Endothelial cell (in vitro differentiated cells): ENCODE measurements at places on chromosomes 7 and 10.

DNA sequence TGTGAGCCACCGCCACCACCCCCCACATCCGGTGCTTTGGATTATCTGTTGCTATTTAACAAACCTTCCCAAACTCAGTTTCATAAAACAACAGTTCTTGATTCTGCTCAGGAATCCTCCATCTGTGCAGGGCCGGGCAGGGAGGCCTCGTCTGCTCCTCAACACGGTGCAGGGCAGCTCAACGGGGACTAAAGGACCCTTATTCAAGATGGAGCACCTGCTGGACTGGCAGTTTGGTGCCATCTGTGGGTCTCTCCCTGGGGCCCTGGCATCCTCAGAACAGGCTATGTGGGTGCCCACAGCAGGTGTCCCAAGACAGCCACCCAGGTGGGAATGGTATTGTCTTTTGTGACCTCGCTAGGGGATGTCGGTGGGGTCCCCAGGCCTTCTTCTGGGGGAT lies 31.0 kb upstream of the ELFN1 start:
- DNase-seq, result no peak

DNA sequence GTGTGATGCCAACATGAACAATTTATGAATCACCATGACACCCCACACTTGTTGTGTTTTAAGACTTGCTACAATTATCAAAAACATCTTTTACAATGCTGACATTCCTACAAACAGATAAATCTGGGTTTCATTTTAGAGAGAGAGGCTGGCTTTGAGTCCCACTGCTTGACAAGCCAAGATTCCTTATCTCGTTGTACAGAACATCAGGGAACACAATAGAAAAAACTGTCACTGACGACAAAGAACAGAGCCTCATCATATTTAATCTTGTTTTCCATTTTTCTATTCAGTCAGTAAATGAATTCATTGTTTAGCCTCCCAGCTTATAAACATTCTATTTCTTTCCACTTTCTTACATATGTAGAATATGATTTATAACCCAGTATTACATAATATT lies 461.6 kb upstream of the VSTM2A start:
- no peak for DNase-seq

- no peak for DNase-seq
Measured at GRCh38 chr7:47080816-47081215, 501.1 kb downstream of the TNS3 start.

GRCh38 chr7:70920876-70921275 lies 211.1 kb upstream of the GALNT17 start:
- DNase-seq, result no peak

DNA sequence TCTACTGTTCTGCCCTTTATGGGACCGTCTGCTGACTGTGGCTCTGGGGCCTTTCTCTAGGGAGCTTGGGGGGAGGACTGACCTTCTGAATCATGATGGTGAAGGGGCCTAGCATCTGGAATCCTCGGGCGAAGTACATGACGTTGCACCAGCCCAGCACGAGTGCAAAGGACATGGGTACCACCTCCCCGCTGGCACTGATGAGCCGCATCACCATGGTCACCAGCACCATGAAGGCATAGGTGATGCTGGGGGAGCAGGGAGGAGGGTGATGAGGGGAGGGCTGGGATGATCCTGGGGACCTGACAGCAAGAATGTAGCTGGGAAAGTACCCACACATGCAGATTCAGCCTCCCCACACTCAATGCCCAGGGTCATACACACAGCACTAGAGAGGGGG lies 11.1 kb downstream of the TRPV6 start:
- no peak for DNase-seq

- no peak for DNase-seq
Measured at GRCh38 chr10:103899312-103899711, 18.7 kb downstream of the STN1 start.

GRCh38 chr7:85101347-85101746 lies 85.5 kb downstream of the SEMA3D start:
- DNase-seq, result no peak

DNA sequence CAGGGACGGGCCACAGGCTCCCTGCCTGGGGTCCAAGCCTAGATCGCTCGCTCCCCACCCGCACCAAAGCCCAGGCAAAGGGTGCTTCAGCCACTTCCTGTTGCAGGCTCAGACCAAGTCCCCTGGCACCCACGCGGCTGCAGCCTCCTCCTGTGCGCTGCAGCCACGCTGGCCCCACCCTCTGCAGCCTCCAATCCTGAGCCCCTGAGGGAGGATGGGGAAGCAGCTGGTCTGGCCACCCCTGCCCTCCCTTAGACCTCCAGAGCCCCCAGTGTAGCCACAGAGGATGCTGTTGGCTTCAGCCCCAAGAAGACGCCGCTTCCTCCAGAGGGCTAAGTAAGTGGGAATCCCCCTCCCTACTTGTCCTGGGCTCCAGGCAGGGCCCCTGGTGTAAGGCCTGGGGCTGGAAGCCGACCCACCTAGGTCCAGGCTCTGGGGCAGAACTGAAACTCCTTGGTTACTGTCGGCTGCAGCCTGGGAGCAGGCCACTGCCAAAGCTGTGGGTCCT lies 9.4 kb downstream of the LIMK1 start:
- no peak for DNase-seq

DNA sequence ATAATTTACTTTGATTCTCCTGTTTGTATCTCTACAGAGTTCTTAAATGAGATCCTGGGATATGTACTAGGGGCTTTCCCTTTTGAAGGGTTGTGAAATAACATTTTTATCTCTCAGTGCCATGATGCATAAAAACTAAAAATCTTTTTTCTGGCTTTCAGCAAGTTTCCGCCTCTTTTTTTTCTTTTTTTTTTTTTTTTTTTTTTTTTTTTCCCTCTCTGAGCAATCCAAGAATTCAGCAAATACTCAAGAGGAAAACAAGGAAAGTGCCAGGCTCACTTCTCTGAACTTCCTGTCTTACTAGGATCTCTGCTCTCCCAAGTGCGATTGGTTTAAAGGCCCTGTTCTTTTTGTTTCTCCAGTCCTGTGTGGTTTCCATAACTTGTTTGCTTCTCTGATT lies 79.9 kb downstream of the HYCC1 start:
- no peak for DNase-seq

- DNase-seq, result no peak
Measured at GRCh38 chr10:1434202-1434601, 303.1 kb downstream of the ADARB2 start.

GRCh38 chr7:92331508-92331907 lies 85.7 kb downstream of the ANKIB1 start:
- no peak for DNase-seq

DNA sequence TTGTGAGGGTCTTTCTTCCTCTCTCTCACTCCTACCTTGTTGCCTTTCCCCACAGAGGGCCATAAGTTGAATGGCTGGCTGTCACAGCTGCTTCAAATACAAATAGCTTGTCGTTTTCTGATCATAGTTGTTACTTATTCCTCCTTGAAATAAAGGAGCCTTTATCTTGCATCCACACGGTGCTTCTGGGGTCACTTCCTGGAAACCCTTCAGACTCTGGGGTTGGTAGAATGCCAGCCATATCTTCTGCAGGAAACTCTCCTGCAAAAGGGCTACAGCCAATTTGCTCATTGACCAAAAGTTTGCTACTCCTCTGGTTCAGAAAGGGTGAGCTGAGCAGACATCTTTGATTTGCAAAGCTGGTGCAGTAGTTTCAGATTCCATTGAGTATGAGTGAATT lies 70.4 kb downstream of the FAM185A start:
- DNase-seq, result no peak

- no peak for DNase-seq
Measured at GRCh38 chr10:69948261-69948660, 104.4 kb upstream of the MACROH2A2 start.

DNA sequence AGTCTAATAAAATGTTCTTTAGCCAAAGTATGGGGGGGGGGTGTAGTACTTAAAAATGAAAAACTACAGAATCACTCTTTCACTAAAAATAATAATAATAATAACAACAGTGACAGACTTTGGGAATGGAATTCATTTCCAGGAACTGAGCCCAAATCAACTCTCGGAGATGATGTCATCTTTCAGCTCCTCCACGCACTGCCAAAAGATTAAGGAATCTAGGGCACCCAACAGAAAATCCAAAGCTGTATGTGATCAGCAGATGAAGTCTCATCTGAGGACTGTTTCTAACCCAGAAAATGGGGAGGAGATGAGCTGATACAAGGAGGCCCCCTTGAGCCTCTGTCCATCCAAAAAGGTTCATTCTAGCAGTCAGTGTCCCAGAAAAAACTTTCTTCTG lies 54.5 kb downstream of the GRB10 start:
- DNase-seq, result no peak

DNA sequence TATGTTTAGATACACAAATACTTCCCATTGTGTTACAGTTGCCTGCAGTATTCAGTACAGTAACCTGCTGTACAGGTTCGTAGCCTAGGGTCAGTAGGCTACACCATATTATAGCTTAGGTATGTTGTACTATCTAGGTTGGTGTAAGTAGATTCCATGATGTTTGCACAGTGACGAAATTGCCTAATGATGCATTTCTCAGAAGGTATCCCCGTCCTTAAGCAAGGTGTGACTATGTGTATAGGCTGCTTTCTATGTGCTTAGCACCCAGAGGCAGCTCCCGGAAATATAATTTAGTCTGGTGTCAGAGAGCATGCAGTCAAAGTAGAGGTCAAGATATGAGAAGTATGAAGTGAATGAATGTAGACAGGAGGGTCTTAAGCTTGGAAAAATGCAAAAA lies 9.8 kb downstream of the MAPK8 start:
- no peak for DNase-seq

- no peak for DNase-seq
Measured at GRCh38 chr10:109987452-109988211, 20.2 kb upstream of the ADD3 start.

GRCh38 chr7:121302214-121302745 lies 26.5 kb upstream of the WNT16 start:
- no peak for DNase-seq

DNA sequence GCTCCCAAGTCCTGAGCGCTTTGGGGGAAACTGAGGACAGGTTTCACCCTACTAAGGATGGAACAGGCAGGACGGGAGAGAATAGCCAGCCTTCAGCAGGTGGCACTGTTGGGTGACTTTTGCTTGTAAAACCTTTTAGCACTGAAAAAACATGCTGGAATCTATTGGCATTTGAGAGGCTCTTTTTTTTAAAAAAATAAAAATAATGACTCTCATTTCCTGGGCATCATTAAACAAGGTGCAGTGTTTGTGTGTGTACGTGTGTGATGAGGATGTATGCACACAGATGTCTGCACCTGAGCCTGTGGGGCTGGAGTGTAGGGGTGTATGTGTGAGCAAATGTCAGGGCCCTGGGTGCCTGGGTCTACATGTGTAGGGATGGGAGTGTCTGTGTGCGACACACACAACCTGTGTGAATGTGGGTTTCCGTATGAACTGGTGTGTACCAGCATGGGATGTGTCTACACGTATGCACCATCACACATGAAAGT lies 177.9 kb downstream of the RPS24 start:
- peak; percentile 42 for DNase-seq

DNA sequence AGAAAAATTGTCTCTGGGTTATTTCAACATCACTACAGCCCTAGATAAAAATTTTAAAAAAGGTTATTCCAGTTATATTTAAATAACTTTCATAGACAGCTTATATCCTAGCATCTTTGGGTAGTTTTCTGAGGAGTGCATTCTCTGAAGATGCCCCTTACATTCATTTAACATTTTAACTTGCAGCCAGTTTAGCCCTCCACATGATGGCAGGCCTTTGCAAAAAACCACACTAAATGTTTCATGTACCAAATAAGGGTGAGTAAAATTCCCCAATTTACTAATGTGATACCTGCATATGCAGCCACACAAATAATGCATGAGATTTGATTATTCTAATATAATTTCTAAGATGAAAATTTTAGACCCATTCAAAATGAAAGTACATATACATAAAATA lies 108.4 kb upstream of the ZWINT start:
- no peak for DNase-seq

DNA sequence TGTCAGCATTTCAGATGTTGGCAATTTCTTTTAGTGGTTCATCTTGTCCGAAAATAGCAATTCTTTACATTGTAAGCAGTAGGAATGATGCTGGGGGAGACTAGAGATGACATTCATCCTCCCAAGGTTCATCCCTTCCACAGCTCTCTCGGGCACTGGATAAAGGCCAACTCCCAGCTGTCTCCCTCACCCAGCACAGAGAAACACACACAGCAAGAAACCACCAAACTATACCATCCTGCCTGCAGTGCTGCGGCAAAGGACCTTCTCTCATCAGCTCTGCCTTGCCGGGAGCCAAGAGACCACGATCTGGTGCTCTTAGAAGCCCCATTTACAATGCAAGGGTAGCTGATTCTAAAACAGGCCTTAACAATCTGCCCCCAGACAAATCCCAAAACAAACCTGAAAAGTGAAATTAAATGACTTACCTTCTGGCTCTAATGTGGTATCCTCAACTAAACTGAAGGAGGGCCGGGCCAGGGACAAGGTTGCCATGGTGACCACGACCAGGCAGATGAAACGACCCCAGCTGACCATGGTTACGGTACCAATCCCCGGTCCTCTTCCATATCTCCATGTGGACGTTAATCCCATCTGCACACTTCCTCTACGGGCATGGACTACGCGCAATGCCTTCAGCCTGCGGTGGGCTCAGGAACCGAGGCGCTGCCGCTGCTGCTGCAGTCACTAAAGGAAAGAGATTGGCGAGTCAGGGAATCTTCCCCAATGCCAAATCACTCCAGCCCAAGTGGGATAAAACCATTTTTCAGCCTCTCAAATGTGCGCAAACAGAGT lies 4.8 kb downstream of the FGFR2 start:
- DNase-seq, result no peak

- no peak for DNase-seq
Measured at GRCh38 chr10:33401300-33401699, 66.8 kb upstream of the NRP1 start.

DNA sequence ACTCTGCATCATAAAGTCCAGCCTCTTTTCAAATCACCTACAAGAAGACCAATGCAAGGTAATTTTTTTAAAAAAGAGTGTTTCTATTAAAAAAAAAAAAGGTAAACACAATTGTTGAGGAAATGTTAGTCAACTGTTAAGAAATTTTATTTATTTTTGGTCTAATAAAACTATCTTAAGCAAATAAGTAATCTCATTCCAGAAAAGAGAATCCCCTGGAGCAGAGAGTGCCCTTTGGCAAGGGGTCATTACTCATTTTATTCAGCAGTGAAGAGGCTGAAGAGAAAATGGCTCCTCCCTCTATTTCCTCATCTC lies 63.4 kb upstream of the GSDME start:
- no peak for DNase-seq

- no peak for DNase-seq
Measured at GRCh38 chr7:77202481-77202976, 2.9 kb upstream of the FGL2 start.

- no peak for DNase-seq
Measured at GRCh38 chr7:106853250-106853908, 11.7 kb upstream of the PIK3CG start.

GRCh38 chr10:112434988-112435619 lies 11.6 kb downstream of the ZDHHC6 start:
- DNase-seq, result no peak

DNA sequence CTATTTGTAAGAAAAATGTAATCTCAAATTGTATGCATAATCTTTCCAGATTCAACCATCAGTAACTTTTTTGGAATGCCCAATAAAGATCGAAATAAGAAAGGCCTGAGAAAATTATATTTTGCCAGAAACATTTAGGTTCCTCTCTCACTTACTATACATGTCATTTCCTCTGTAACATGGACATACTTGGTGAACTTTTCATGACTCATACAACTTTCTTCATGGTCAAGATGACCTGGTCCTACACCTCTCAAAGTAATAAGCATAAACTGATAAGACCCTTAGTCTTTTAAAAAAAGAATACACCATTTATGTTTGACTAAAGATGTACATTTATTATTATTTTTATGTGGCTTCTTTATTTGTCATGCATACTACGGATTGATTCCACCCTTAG lies 125.3 kb downstream of the REEP3 start:
- no peak for DNase-seq

GRCh38 chr10:13296476-13296875 lies 3.4 kb downstream of the PHYH start:
- no peak for DNase-seq
